T follicular helper cell (primary cell): ENCODE measurements at places on chromosomes 7 and 10.

GRCh38 chr7:4906682-4907081, 23.2 kb upstream of the RADIL start:
- DNase-seq, result no peak

DNA sequence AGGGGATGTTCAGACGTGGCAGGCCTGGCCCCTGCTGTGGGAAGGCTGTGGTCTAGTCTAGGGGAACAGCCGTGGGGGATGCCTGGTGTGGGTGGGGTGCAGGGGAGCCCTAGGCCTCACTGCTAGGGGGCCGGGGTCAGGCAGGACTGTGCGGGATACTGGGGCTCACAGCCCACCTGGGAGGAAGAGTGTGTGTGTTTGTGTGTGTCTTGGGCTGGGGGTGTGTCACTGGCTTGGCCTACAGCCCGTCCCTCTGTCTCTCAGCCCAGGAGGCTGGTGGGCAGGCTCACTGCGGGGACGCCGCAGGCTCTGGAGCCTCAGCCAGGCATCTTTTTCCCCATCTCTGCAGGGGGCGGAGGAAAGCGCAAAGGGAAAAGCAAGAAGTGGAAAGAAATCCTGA, 118.8 kb downstream of the GRK5 start:
- no peak for DNase-seq

- DNase-seq, result no peak
These were observed 80.2 kb upstream of the GTF2IRD1 start for GRCh38 chr7:74373536-74373935.

DNA sequence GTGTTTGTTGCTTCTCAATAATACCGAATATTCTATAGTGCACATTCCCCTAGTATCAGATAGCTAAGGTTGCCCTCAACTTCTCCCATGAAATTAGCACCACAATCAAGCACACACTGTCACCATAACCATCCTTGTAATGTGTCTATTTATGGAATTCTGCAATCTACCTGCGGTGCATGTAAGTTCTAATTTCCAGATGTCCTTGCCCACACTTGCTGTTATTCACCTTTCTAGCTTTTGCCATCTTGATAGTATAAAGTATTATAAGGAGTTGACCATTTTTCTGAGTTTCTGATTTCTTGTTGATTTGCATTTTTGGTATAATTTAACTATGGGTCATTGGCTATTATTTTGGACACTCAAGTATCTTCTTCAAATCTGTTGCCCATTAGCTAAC, 490.1 kb upstream of the GALNT17 start:
- DNase-seq, result no peak

DNA sequence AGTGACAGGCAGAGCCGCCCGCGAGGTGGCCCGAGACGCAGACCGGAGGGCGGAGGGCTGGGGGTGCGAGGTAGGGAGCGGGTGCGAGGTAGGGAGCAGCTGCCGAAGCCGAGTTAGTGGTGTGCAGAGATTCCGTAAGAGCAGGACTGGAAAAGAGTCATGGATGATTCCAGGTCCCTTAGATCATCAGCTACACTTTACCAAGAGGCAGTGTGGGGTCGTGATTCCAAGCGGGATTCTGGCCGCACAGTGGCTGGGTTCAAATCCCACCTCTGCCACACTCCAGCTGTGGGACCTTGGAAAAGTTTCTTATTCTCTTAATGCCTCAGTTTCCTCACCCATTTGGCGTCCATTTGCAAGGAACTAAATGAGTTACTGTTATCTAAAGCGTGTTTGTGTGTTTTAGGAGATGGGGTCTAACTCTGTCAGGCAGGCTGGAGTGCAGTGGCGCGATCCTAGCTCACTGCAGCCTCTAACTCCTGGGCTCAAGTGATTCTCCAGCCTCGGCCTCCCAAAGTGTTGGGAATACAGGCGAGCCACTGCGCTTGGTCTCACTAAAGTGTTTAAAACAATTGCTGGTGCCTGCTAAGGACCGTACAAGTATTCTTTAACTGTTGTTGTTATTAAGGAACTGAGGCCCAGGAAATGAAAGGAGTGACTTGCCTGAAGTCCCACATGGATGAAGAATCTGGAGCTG, 1.1 kb downstream of the NDUFB2 start:
- DNase-seq, result no peak

GRCh38 chr7:123415625-123416024, 118.8 kb downstream of the IQUB start:
- DNase-seq, result no peak

DNA sequence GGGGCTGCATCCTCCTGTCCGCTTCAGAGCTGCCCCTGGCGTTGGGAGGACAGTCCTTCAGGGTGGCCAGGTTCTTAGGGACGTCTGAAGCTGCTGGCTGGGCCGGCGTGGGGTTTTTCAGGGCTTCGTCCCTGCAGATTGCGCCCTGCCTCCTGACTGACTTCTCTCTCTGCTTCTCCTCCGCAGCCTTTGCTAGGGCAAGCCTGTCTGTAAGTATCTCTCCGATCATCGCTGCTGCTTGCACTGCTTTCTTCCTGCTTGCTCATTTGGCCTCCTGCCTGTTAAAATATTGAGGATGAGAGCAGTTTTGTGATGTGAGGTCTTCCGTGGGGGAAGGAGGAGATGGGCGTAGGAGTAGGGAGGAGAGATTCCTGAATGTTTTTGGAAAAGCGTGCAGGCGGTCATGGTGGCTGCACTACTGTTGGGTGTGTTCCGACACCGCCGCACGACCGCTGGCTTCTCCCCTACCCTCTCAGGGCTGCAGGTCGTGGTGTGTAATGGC, 25.3 kb downstream of the PFKFB3 start:
- DNase-seq, result no peak

GRCh38 chr7:133947458-133948254, 179.5 kb upstream of the LRGUK start:
- DNase-seq, result no peak

DNA sequence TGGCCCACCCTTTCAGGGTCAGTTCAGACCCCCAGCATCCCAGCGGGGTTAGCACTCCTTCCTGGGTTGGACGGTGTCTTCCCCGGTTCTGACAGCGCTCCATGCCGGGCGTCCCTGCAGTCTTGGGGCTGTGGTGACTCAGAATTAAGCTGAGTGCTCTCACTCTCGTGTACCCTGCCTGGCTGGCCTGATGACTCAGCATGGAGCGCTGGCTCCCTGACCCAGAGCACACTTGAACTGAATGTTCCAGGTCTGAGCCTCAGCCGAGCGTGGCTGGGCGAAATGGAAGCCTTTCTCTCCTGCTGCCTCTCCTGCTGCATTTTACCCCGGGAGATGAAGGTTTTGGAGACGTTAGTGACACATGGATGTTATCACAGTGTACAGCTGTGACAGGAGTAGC, 7.1 kb downstream of the BAG3 start:
- no peak for DNase-seq

- no peak for DNase-seq
These were observed 495 bp downstream of the EIF3B start for GRCh38 chr7:2354939-2355704.

DNA sequence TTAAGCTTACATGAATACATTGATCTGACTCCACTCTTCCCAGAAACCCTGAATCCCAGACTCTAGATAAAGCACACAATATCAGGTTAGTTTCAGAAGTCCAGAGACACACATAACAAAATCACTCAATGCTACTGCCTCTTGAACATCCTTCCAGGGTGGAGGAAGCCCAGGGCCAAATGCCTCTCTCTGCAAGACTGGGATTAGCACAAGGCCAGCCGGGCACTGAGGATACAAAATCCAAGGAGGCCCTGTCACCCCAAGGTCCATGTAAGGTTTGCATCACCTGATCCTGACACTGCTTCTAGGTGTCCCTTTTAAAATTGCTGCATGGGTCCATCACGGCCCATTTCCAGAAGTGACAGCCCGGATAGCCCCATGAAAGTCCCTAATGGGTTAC, 2.6 kb upstream of the PLXNA4 start:
- no peak for DNase-seq

DNA sequence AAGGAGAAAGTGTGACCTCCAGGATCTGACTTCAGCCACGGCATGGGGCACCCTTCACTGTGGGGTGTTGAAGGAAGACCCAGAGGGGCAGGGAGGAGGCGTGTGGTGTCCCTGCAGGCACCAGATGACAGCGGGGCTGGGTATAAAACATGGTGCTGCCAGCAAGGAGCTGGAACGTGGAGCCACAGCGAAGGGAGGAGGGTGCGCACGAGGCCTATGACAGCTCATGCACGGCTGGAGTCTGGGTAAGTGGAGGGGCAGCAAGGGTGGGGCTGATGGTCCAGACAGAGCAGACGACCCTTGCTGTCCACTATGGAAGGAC, 27.8 kb upstream of the FOXL3 start:
- DNase-seq, result no peak

GRCh38 chr10:75428434-75429158, 2.8 kb upstream of the LRMDA start:
- no peak for DNase-seq

DNA sequence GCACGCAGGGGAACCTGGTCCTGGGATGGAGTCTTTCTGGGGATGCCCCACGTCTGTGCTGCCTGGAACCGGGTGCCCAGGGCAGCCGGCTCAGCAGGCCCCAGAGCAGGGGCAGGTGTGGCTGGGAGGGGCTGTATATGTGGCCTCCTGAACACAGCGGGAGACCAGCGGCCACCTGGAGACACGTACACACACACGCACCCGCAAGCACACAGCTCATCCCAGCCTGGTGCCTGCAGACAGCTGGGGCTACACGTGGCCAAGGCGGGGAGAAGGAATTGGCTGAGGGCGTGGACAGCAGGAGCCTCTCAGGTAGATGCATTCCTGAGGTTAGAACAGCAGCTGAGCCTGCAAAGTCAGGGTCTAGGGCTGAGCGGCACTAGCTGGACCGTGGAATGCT, 14.0 kb downstream of the ADAM8 start:
- DNase-seq, result no peak

- DNase-seq, result no peak
These were observed 790 bp downstream of the ADAM22 start for GRCh38 chr7:87934699-87935383.

- no peak for DNase-seq
These were observed 423 bp downstream of the BAZ1B start for GRCh38 chr7:73521636-73522104.

- no peak for DNase-seq
These were observed 17.2 kb downstream of the INHBA start for GRCh38 chr7:41685684-41686083.

DNA sequence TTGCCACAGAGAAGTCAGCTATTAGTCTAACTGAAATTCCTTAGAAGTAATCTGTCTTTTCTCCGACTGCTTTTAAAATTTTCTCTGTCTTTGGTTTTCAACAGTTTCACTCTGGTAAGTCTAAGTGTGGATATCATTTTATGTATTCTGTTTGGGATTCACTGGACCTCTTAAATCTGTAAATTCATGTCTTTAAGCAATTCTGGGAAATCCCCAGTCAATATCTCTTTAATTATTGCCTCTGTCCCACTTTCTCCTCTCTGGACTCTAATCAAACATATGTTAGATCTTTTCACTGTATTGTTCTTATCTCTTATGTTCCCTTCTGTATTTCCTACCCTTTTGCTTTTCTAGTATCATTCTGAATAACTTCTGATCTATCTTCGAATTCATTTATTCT, 29.9 kb downstream of the CFAP43 start:
- no peak for DNase-seq

DNA sequence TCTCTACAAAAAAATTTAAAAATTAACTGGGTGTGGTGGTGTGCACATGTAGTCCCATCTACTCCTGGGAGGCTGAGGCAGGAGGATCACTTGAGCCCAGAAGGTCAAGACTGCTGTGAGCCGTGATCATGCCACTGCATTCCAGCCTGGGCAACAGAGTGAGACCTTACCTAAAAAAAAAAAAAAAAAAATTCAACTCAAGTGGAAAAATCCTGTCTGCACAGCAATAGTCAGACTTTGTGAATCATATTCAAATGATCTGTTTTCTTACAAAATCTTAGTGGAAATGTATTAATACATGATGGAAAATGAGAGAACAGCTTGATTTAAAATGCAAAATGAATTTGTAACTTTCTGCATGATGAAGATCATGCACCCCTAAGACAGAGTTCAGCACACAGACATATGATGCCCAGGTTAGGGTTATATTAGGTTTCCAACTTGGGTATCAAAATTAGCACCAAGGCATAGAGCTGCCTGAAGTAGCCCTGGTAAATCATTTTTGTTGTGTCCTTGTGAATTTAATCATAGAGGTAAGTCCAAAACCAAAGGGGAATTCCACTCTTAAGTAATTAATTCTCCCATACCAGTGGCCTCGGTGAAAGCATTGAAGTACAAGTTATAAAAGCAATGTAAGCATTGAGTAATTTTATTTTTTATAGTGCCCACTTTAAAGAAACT, 93.8 kb downstream of the ADD3 start:
- no peak for DNase-seq

DNA sequence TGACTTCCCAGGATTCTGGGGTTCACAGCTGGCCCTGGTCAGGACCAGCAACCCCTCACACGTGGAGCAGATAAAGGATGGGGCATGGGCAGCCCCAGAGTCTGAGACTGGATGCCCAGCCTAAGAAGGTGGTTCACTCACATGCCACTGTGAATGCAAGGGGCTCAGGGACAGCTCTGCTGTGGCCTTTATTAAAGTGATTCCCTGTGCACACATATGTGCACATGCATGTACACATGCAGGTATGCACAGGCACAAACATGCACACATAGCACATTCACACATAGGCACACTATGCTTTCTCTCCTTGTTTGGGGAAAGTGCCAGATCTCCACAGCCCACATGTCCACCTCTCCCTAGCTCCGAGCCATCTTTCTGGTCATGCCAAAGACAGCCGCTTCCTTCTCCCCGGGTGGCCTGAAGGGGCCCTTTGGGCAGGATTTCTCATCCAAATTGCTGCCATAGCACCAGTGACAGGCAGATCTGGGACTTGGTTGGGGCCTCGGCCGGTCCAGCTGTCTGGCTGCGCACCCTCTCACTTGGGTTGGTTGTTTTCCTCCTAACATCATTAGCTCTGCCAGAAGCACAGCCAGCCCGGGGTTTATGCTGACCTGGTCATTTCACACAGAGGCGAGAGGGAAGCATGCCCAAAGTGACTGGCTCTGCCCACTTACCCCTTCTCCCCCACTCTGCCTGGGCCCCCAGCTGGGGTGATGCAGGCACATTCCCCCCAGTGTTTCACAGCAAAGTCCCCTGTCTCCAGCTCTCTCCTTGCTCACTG, 1.4 kb downstream of the GCK start:
- DNase-seq, result no peak

GRCh38 chr7:18913106-18913505, 204.3 kb downstream of the TWIST1 start:
- no peak for DNase-seq

DNA sequence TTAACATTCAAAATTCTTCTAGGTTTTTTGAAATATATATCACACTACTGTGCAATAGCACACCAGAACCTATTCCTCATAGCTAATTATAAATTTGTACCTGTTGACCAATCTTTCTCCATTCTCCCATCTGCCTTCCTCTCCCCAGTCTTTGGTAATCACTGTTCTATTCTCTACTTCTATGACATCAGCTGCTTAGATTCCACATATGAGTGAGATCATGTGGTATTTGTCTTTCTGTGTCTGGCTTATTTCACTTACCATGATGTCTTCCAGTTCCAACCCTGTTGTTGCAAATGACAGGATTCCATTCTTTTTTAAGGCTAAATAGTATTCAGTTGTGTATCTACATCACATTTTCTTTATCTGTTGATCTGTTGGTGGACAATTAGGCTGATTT, 54.4 kb upstream of the CCDC6 start:
- DNase-seq, result no peak

GRCh38 chr7:32779167-32779566, 112.4 kb downstream of the KBTBD2 start:
- no peak for DNase-seq
